CD4-positive, CD25-positive, alpha-beta regulatory T cell (primary cell): ENCODE measurements at places on chromosomes 13 and 19. TPM values are rescaled to one million over a fixed set of nuclear protein-coding genes. Genes with fewer than 3 reads are reported as not detected.

DNA sequence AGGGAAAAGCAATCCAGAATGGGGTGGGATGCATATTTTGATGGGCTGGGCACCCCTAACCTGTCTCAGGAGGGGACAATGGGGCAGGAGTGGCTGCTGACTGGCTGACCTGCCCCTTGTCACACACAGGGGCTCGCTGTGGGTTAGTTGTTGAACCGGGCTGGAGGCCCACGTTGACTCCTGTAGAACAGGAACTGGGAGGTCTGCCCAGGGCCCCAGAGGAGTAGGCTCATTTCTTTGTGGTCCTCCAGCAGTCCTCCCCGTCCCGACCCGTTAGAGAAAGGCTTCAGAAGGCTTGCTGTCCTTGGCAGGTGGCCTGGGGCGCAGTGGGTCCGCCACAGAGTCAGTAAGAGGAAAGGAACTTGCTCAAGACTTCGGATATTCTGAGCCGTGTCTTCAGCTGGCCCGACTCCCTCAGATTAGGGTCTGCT, 70.1 kb downstream of the COL4A1 start:
- H3K36me3 ChIP-seq: no peaks in the 10 kb centered on the region
- no peak overlapping the region for H3K27ac ChIP-seq
- no peak for DNase-seq

- no peaks in the 10 kb centered on the region for H3K4me1 ChIP-seq
- H3K27me3 ChIP-seq: no peaks in the 10 kb centered on the region
- DNase-seq: no peak
- no peak overlapping the region for H3K4me3 ChIP-seq
- H3K27ac ChIP-seq: no peak overlapping the region
Measured at GRCh38 chr19:32191921-32192320, 153.5 kb upstream of the ZNF507 start.

DNA sequence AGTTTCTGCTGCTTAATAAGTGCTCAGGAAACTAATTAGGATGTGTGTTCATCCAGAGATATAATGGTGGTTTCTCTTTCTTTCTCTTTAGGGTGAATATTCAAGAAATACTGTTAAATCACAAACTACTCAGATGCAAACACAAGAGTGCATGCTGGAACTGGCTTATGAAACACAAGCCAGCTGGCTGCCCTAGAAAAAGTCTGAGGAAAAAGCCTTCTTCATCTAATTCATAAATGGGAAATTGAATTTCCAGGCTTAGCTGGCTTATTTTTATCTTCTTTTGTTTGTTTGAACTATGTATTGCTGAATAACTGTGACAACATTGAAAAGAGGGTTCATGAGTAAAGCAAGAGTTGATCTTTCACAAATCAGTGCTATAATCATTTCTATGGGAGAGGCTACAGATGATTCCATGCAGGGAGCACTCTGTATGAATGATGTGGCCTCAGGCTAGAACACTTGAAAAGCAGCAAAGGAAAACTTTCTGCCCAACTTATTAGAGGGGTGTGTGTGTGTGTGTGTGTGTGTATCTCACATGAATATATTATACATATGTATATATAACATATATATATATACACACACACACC, 69.8 kb upstream of the SCEL start:
- H3K27ac ChIP-seq: no peak overlapping the region
- no peaks in the 10 kb centered on the region for H3K27me3 ChIP-seq
- no peak for DNase-seq
- H3K4me3 ChIP-seq: no peak overlapping the region
- no peaks in the 10 kb centered on the region for H3K36me3 ChIP-seq
- H3K4me1 ChIP-seq: no peaks in the 10 kb centered on the region

GRCh38 chr13:113423520-113424163, 29.6 kb downstream of the ADPRHL1 start:
- H3K4me3 ChIP-seq: no peak overlapping the region
- DNase-seq: no peak
- no peaks in the 10 kb centered on the region for H3K36me3 ChIP-seq
- H3K4me1 ChIP-seq: no peaks in the 10 kb centered on the region
- H3K27me3 ChIP-seq: no peaks in the 10 kb centered on the region

GRCh38 chr13:106349080-106349931, 186.2 kb downstream of the EFNB2 start:
- no peak overlapping the region for H3K4me3 ChIP-seq
- no peak for DNase-seq
- H3K27me3 ChIP-seq: peaks cover 5% of the 10 kb centered on the region
- no peaks in the 10 kb centered on the region for H3K4me1 ChIP-seq
- no peak overlapping the region for H3K27ac ChIP-seq

DNA sequence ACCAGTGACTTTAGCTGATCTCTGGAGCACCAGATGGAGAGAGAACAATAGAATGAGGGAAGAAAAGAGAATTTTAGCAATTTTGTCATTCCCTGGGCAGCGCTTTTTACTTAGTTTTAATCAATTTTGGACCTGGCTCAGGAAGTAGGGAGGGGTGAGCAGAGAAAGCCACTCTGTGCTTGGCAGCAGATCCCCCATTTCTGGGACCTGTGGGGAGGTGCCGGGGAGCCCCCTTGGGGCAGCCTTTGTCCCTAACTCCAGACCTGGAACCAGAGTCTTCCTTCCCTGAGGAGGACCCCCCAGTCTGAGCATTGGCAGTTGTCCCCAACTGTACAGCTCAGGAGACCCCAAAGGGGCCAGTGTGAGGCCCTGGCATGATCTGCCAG, 10.5 kb downstream of the LYL1 start:
- H3K36me3 ChIP-seq: no peaks in the 10 kb centered on the region
- no peak overlapping the region for H3K27ac ChIP-seq
- H3K4me1 ChIP-seq: peaks cover 34% of the 10 kb centered on the region
- H3K27me3 ChIP-seq: no peaks in the 10 kb centered on the region

DNA sequence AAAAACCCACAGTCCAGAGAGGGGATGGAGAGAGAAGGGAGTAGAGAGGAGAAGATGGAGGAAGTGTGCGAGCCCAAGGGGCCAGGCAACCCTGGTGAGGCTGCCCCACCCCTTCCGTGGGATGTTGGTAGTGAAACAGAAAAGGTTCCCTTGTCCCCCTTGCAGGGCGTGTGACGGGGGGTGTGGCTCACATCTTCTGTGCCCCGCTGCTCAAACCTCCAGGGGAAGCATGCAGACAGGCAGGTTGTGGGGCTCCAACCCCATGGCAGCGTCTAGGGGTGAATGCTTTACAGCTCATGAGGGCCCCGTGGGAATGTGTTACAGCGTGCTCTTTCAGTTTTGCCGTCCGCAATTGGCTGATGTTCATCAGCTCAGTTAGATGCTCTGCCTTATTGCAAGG, 14.7 kb upstream of the EVI5L start:
- no peaks in the 10 kb centered on the region for H3K36me3 ChIP-seq
- H3K4me1 ChIP-seq: peaks cover 15% of the 10 kb centered on the region
- no peak overlapping the region for H3K27ac ChIP-seq
- DNase-seq: peak; percentile 84
- peaks cover 14% of the 10 kb centered on the region for H3K27me3 ChIP-seq

DNA sequence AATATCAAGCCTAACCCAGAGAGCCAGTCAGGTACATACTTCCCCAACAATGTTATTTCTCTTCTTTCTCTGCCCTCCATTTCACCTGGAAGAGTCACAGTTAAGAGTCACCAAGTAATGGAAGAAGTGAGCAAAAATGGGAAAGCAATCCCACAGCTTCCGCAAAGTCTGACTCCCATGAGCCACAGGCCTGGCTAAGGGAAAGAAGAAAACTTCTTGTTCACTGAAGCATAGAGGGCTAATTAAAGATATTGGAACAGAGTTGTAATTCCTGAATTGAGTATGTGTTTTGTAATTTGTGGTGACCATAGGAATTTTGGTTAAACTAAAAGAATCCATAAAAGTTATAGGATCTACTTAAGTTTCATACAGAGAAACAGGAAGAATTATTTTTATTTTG, 830.9 kb upstream of the PCDH20 start:
- no peaks in the 10 kb centered on the region for H3K27me3 ChIP-seq
- no peaks in the 10 kb centered on the region for H3K36me3 ChIP-seq
- no peak for DNase-seq
- no peak overlapping the region for H3K4me3 ChIP-seq
- H3K27ac ChIP-seq: no peak overlapping the region

DNA sequence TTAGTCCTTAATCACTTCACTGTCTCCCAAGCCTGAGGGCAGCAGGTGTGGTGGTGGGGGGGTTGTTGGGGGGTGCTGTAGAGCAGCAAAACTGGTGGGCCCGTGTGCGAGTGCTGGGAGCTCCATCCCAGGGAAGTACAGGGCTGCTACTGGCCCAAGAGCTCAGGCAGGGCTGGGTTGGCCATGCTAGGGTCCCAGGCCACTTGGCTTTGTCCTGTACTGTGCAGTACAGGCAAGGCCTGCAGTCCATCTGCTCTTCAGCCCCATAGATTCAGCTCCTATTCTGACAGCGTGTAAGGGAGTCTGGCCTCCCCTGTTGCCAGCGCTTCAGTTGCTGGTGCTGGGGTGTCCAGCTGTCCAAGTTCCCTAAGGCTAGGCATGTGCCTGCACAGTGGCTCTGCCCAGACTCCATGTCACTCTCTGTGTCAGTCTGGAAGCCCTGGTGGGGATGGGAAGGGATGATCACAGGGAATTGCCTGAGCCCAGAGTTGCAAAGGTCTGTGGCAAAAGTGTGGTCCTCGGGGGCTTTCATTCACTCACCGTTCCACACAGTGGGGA, 1261.7 kb downstream of the EFNB2 start:
- H3K4me1 ChIP-seq: no peaks in the 10 kb centered on the region
- no peaks in the 10 kb centered on the region for H3K36me3 ChIP-seq
- no peak overlapping the region for H3K27ac ChIP-seq
- no peaks in the 10 kb centered on the region for H3K27me3 ChIP-seq
- no peak for DNase-seq
- no peak overlapping the region for H3K4me3 ChIP-seq

GRCh38 chr19:12939975-12940423, 1.6 kb downstream of the CALR start:
- H3K27ac ChIP-seq: peak overlapping the region; percentile 84
- H3K4me3 ChIP-seq: peak overlapping the region; percentile 95
- H3K4me1 ChIP-seq: peaks cover 57% of the 10 kb centered on the region
- H3K27me3 ChIP-seq: no peaks in the 10 kb centered on the region
- H3K36me3 ChIP-seq: peaks cover 50% of the 10 kb centered on the region
- DNase-seq: no peak

GRCh38 chr13:26557051-26557392, 461 bp upstream of the WASF3 start:
- H3K4me3 ChIP-seq: no peak overlapping the region
- no peaks in the 10 kb centered on the region for H3K36me3 ChIP-seq
- DNase-seq: no peak
- peaks cover 21% of the 10 kb centered on the region for H3K27me3 ChIP-seq
- no peak overlapping the region for H3K27ac ChIP-seq

DNA sequence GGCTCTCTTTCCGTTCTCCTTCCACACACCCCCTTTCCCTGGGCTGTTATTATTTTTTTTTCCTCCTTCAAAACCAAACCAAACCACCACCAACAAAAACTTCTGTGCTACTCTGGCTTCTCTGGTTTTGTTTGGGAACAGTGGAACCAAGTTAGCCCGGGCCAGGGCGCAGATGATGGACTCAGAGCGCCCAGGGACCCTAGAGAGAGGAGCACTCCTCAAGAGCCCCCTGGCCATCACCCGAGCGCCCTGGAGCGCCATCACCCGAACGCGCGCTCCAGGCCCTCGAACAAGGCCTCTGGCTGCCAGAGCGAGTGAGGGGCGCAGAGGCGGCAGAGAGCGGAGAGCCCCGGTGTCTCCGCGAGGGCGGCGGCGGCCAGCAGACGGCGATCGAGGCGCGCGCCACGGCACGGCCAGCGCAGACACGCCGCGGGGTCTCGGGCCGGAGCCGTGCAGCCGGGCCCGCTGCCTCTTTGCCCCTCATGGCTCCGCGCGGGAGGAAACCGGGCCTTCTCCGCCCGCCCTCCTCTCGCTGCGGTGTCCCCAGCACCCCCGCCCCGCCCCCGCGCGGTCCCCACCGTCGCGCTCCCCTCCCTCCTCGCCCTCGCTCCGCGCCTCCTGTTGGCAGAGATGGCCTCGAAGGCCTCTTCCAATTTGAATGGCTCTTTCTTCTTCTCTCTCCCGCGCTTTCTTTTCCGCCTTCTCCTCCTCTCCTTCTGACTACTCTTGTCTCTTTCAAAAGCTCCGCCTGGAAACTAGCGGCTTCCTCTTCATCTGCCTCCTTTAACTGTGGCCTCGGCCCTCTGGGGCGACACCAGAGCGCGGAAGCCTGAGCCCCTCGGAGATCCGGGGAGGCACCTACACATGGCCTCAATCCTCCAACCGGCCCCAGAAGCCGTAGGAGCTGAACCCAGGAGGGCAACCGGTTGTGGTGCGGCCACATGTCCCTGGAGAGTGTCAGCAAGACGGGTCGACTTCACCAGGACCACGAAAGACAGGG, 4.1 kb upstream of the SOX1 start:
- DNase-seq: no peak
- H3K36me3 ChIP-seq: no peaks in the 10 kb centered on the region
- no peak overlapping the region for H3K27ac ChIP-seq
- H3K4me3 ChIP-seq: no peak overlapping the region
- H3K27me3 ChIP-seq: peaks cover 45% of the 10 kb centered on the region

- no peak for DNase-seq
- no peaks in the 10 kb centered on the region for H3K27me3 ChIP-seq
- no peak overlapping the region for H3K4me3 ChIP-seq
- H3K4me1 ChIP-seq: no peaks in the 10 kb centered on the region
- H3K36me3 ChIP-seq: no peaks in the 10 kb centered on the region
Measured at GRCh38 chr13:21717817-21718216, 46.9 kb downstream of the FGF9 start.

GRCh38 chr19:35086455-35086854, 29.2 kb upstream of the FXYD3 start:
- H3K36me3 ChIP-seq: no peaks in the 10 kb centered on the region
- no peak for DNase-seq
- H3K4me1 ChIP-seq: peaks cover 3% of the 10 kb centered on the region
- H3K4me3 ChIP-seq: no peak overlapping the region

- no peak for DNase-seq
- H3K4me1 ChIP-seq: peaks cover 9% of the 10 kb centered on the region
- no peak overlapping the region for H3K27ac ChIP-seq
- no peak overlapping the region for H3K4me3 ChIP-seq
- H3K27me3 ChIP-seq: no peaks in the 10 kb centered on the region
Measured at GRCh38 chr19:4976401-4977298, 7.7 kb downstream of the KDM4B start.

DNA sequence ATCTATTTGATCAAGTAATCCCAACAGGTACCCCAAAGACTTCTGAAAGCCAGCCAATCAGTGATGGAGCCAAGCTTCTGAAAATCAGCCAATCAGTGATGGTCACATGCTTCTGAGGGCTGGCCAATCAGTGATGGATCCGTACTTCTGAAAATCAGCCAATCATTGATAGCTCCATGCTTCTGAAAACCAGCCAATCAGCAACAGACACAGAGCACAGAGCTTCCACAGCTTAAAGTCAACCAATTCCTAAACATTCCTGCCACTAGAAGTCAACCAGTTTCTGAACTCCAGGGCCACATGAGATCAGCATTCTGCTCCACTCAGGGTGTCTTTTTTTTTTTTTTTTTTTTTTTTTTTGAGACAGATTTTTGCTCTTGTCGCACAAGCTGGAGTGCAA, 8.2 kb upstream of the HSD17B14 start:
- H3K36me3 ChIP-seq: no peaks in the 10 kb centered on the region
- H3K27me3 ChIP-seq: no peaks in the 10 kb centered on the region
- no peaks in the 10 kb centered on the region for H3K4me1 ChIP-seq
- peak; percentile 36 for DNase-seq
- no peak overlapping the region for H3K27ac ChIP-seq

Gene KLHL1
- not detected for polyA plus RNA-seq

Gene S1PR5
- polyA plus RNA-seq: 0.31 TPM

Gene GPR12
- polyA plus RNA-seq: not detected

Gene FGF9
- not detected for polyA plus RNA-seq

Gene ZNF681
- polyA plus RNA-seq: 2.2 TPM

Gene ZNF835
- polyA plus RNA-seq: 0.60 TPM
